Mammary epithelial cell (primary cell): ENCODE measurements at places on chromosomes 7 and 10. TPM values are rescaled to one million over a fixed set of nuclear protein-coding genes. Genes with fewer than 3 reads are reported as not detected.

The SVOPL gene
- total RNA-seq: under 0.01 TPM

The MCM10 gene
- total RNA-seq: 3.5 and 25.4 TPM in 2 replicates

GRCh38 chr7:29749701-29750321 lies 56.5 kb upstream of the WIPF3 start:
- DNase-seq: no peak

GRCh38 chr10:89064748-89065147 lies 74.2 kb downstream of the FAS start:
- DNase-seq: no peak

DNA sequence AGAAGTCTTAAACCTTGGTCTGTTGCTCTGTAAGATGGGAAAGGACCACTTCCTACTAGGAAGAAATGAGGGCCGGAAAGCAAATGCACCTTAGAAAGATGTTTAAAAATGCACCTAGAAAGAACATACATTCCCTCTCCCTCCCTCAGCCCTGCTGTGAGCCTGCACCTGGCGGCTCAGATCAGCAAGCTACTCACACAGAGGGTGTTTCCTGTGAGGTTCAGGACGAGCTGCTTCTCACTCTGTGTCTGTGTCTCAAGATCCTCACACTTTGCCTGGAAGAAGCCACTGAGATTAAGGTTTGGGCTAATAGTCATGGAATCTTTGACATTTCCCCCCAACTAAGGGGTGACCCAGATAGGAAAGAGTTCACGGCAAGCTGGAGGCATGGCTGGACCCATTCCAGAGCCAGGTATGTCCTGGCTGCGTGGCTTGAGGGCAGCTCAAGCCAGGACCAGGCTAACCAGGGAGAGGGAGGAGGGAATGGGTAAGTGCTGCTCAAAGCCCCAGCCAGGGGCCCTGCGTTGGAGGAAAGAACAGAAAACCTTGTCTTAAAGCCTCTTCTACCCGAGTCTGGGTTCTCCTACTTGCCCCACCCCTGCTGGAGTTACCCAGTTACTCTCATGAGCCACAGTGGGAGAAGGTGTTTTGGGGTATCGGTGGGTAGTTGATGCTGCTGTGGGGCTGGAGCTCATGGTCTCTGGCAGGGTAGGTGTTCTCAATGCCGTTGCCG lies 47.5 kb downstream of the PODXL start:
- no peak for DNase-seq
